ENCODE measurements at places on chromosomes 3 and 15.

- DNase-seq, result no peak
Observed at GRCh38 chr15:98744506-98744905, 96.2 kb downstream of the IGF1R start.

DNA sequence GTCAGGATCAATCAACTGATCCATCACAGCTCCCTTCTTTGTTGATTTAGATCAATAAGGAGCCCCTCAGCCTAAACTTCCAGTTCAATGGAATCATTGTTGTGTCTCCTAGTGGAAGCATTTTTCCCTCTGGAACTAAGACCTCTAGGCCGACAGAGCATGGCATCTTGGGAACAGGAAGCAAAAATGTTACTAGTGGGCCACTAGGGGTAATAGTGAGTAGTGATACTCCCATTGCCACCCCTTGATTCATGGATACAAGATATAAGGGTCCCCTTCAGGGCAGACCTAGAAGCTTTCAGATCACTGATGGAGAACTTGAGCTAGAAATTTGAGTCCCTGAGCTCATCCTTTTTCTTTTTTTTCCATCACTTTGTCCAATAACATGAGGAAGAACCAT is 40.4 kb upstream of the AZI2 start:
- no peak for DNase-seq

- DNase-seq, result no peak
Observed at GRCh38 chr3:38637906-38638305, 11.6 kb downstream of the SCN5A start.

DNA sequence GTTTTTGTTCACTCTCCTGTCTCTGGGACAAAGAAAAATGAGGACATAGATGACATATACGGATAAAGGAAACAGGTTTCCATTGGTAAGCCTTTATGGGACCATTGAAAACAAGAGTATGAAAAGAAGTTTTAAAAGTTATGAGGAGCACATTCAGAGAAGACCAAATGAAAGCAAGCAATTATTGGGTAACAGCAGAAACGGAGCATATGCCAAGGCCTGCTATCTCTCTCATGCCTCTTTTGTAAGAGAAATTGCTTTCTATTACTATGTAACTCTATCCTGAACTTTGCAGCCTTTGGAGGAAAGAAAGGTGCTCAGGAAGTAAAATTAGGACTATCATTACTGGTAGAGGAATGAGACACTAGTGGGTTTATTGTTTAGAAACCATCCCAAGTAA is 14.9 kb upstream of the DPH6 start:
- DNase-seq, result no peak

GRCh38 chr15:88571852-88572259 is 25.4 kb upstream of the DET1 start:
- DNase-seq, result no peak

GRCh38 chr15:78390242-78390641 is 47.8 kb upstream of the IREB2 start:
- DNase-seq, result no peak

- DNase-seq, result no peak
Observed at GRCh38 chr3:94156626-94157025, 93.8 kb downstream of the NSUN3 start.

- DNase-seq, result peak; percentile 40
Observed at GRCh38 chr3:30752970-30753369, 141.5 kb downstream of the GADL1 start.

DNA sequence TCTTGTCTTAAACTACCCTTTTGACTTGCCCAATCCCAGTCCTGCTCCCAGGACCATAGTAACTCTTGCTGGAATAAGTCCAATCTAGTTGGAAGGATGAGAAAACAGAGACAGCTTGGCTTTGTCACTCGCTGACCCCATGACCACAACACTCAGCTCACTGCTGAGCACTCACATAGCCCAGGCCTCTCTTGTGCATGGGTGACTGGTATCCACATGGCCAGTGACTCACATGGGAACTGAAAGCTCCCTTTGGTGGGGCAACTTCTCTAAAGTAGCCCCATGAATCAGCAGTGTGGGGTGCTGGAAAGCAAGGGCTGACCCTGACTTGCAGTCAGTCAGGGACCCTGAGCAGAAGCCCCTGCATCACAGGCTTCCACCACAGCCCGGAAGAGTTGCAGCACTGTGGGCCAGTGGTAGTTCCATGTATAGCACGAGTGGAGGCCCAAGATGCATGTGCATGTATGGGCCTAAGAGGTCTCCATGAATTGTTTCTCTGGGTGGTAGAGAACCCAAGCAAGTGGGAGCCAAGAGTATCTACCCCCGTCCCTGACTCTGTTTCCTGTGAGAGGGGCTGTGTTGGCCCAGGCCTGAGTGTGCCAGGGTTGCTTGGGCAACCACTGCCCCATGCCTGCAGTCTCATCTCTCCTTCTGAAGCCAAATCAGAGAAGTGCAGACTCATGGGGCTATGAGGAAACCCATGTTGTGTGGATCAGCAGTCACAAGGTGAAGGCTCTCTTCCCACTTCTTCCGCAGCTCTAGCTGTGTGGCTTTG is 62.1 kb upstream of the XCR1 start:
- DNase-seq, result peak; percentile 83

- no peak for DNase-seq
Observed at GRCh38 chr15:58994906-58995453, 7.5 kb downstream of the RNF111 start.

DNA sequence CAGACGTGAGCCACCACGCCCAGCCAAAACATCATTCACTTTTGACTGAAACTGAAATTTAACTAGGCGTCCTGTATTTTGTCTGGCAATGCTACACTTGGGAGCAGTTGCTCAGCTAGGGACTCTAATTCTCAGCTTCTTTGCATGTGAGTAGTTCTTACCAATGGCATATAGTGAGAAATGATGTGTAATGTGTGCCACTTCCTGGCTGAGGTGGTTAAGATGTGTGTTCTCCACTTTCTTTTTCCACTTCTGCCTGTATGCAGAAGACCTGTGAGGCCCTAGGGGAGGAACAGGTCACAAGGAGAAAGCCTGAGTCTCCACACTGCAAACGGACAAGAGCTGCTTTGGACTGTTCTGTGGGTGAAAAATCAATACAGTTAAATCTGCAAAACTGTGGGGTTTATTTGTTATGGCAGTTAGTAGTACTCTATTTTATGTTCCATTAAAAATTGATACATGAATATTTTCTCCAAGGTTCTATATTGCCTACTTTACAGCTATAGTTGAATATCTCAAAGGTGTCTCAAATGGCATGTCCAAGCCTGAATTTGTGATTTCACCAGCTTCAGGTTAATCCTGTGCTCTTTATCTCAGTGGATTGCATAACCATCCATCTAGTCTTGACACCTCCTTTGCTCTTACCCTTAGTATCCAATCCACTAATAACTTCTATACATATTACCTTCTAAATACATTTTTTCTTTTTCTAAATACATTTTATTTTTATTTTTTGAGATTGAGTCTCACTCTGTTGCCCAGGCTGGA is 59.3 kb downstream of the NR1D2 start:
- DNase-seq, result no peak

- DNase-seq, result no peak
Observed at GRCh38 chr15:46229263-46229662, 594.4 kb downstream of the SQOR start.

DNA sequence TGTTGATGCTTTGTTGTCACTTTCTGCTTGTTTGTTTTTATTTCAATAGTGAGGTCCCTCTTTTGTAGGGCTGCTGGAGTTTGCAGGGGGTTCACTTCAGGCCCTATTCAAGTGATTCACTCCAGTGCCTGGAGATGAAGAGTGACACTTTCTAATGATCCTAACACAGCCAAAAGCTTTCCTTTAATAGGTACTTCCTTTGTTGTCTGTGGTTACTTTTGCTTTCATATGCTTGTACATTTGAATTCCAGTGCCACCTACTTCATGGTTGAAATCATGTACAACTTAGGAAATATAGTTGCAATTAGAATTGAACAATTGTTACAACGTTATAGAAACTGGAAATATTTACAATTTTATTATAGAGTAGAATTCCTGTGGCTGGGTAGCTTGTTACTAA is 466.8 kb upstream of the EPHA3 start:
- DNase-seq, result no peak

GRCh38 chr15:25797936-25798901 is 64.9 kb downstream of the ATP10A start:
- no peak for DNase-seq

GRCh38 chr15:95622843-95623242 is 707.7 kb upstream of the NR2F2 start:
- DNase-seq, result no peak

DNA sequence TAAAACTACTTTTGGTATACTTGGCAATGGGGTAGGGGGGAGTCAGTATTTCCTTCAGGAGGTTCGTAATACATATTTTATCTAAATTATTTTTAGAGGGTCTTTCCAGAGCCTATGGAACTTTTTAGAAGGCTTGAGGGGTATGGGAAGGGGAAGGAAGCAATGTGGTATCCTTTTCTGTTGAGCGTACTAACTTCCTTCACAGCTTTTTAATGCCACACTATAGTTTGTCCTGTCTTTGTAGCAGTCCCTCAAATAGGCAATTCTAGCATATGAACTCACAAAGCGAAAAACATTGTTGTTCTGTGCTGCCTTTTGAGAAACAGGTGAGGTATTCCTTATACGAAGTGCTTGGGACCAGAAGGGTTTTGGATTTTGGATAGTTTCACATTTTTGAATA is 22.3 kb upstream of the P2RY13 start:
- DNase-seq, result no peak

DNA sequence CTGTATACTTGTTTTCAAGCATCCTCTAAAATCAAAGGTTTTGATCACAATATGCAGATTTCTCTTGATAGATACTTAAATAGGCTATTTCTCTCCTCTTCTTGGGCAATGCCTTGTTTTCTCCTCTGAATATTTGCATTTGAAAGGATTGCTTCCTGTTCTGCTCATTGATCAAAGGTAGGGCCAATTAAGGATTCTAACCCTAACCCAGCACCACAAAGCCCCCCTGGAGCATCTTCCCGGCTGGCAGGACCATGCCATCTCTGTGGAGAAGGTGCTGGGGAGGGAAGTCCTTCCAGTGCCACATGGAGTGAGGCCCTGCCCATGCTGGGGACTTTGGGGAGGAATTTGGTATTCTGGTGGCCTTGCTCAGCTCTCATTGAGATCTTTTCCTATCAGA is 11.3 kb upstream of the NIPA2 start:
- DNase-seq, result no peak

- DNase-seq, result no peak
Observed at GRCh38 chr3:8865697-8866096, 96.3 kb upstream of the OXTR start.

DNA sequence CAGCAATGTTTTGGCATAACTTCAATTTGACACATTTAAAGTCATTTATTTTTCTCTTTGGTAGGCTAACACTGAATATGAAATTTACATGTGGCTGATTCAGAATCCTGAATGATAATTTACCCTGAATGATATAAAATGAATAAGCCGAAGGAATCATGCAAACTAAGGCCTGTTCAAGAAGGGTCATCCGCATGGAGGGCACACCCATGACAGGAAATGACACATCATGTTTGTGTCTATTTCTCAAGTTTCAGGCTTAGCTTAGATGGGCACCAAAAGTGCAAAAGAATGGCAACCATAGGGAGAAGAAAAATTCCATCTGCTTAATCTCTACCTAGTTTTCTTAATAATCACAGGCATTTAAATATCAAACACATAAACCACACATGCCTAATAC is 141.5 kb downstream of the DUT start:
- DNase-seq, result no peak

All from RCC 7860 (cell line).